ENCODE measurements at places on chromosomes 4 and X.

GRCh38 chr4:112144546-112145325, 518 bp upstream of the FAM241A start:
- no peak for DNase-seq

GRCh38 chr4:64617800-64618199, 208.6 kb upstream of the TECRL start:
- DNase-seq: peak; percentile 13

- no peak for DNase-seq
Measured at GRCh38 chrX:2374086-2374485, 126.7 kb downstream of the DHRSX start.

DNA sequence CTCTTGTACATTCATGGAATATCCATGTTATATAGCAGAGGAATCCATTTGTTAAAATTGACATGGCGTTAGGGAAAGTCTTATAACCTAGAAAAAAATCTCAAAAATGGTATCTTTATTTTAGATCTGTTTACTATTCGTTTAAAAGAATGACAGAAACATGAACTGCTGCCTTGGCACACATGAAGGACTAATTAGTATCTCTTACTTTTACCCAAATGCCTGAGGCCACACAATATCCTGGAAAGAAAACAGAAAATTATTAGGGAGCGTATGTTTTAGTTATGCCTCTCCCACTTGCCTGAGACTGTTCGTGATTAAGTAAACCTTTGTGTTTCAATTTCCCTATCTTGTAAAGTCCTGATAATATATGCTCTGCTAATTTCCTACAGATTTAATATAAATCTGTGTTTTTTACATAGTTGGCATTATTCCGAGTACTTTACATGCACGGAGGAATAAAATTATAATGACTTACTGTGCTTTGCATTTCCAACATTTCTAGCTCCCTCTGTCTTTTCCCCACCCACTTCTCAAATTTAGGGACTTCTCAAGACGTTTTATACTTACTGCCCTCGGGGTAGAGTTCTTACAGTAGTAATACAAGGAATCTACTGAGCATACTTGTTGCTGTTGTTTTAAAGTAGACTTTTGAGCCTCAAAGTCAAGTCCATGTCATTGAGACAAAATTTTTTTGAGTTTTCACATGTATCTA, 147.3 kb downstream of the VEGFC start:
- DNase-seq: no peak

DNA sequence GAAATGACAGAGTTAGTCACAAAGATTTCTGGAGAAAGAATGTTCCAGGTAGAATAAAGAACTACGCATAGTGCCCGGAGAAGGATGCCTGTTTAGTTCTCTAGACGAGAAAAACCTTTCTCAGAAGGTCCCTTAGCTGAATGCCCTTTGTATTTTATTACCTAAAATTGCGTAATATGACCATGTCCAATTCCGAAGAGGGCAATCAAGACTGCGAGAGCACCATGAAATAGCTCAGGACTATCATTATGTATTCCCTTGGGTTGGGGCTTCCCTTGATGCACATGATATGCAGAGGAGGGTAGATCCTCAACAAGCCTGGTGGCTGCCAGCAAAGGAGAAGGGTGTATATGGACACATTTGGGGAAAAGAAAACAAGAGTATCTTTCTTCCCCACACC, 358.1 kb upstream of the FTHL17 start:
- DNase-seq: no peak

GRCh38 chrX:139077281-139078250, 366.0 kb upstream of the FGF13 start:
- no peak for DNase-seq

GRCh38 chr4:156672492-156673305, 298.9 kb downstream of the PDGFC start:
- DNase-seq: peak; percentile 10

DNA sequence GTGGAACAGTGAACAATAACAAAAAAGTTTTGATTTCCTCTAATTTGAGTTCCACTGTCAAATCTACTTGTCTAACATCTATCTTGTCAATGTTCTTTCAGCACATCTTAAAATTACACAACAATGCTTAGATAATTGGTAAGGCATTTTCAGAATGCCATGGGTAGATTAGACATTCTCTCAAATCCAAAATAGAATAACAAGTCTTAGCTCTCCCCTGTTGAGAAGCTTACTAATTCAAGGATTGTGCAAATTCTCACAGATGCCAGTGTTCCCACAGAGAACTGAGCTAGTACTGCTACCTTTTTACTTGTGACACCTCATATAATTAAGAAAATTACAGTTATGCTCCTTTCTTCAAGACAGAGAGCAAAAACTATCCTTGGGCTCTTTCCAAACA, 2442.0 kb downstream of the PCDH7 start:
- no peak for DNase-seq

GRCh38 chr4:170306208-170306607, 216.5 kb upstream of the AADAT start:
- DNase-seq: no peak
